NCI-H1930 (cell line): ENCODE measurements at places on chromosomes 6 and 20.

DNA sequence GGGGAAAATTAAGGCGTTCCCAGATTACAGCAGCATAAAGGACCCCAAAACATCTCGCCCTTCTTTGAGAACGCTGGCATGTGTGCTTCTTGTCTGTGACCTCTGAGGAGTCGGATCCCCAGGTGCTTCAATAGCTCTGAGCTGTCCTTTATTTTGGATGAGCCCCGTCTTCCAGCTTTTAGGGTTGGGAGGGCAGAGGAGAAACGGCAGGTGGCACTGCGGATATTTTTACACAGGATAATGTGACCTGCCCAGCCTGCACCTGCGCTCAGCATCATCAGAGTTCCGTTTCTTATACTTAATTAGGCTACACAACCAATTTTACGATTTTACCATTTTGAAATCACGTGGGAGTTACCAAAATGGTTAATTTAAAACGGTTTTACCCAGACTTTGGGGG, 147.7 kb upstream of the RPS6KA2 start:
- no peak for DNase-seq

GRCh38 chr6:119566546-119567260, 217.1 kb upstream of the MAN1A1 start:
- DNase-seq = no peak

GRCh38 chr20:24388828-24389380, 80.5 kb upstream of the SYNDIG1 start:
- no peak for DNase-seq

- DNase-seq = no peak
Measured at GRCh38 chr20:4632876-4633275, 88.8 kb upstream of the PRND start.

- DNase-seq = no peak
Measured at GRCh38 chr6:72653026-72653425, 31.2 kb downstream of the KCNQ5 start.

- DNase-seq = no peak
Measured at GRCh38 chr20:63114006-63114692, 101.8 kb downstream of the YTHDF1 start.

DNA sequence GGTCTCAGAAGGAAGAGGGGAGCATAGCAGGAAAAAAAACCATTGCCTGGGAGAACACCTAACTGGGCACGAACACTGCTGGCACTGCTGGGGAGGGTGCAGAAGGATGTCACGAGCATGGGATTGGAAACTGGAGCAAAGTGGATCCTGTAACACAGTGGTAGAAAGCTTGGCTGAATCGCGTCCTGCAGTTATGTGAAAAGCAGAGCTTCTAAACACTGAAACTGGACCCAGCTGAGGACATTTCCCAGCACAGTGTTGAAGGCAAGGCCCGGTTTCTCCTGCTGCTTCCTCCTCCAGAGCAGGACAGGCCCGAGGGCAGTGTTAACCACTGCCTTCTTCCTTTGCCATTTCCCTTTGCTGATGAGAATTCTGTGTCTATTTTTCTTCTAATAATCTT, 6.7 kb downstream of the APMAP start:
- no peak for DNase-seq

DNA sequence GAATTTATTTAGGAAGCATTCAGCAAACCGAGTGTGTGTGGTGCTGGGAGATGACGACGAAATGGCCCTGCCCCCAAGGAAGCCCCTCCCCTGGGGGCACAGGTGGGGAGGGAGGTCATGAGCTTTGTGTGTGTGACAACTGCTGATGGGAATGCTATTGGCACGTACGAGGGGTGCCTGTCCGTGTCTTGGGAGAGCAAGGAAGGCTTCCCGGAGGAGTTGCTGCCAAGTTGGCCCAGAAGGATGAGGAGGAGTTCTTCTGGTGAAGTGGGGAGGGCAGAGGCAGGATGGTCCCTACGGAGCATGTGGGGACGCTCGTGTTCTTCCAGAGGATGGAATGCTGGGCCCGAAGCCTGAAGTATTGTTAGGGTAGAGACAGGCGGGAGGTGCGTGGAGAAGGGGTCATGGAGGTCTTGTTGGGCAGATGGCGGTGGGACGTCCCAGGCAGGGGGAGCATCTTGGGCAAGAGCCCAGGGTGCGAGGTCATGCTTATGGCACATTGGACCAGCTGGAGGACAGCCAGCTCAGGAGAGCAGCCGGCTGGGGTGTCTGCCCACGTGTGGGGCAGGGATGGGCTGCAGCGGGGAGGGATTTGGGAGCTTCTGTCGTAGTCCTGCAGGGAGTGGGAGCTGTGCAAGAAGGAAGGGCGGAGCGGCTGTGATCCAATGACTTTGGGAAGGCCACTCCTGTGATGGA, 46.1 kb downstream of the SYNJ2 start:
- DNase-seq = no peak

DNA sequence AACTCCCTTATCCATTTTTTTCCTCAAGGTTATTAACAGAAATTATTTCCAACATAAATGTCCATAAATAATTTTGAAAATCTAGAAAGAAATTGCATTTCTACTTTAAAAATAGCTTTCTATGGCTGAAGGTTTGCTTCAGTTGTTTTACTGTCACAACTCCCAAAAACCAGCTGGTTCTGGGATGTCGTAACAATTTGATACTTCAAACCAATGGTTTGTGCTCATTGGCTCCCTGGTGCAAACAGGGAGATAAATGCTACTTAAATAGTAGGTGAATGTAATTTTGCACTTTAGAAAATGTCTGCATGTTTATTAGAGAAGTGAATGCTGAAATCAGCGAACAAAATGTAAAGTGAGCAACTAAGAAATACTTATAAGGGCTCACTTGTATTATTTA, 31.1 kb downstream of the LAMA2 start:
- DNase-seq = no peak

DNA sequence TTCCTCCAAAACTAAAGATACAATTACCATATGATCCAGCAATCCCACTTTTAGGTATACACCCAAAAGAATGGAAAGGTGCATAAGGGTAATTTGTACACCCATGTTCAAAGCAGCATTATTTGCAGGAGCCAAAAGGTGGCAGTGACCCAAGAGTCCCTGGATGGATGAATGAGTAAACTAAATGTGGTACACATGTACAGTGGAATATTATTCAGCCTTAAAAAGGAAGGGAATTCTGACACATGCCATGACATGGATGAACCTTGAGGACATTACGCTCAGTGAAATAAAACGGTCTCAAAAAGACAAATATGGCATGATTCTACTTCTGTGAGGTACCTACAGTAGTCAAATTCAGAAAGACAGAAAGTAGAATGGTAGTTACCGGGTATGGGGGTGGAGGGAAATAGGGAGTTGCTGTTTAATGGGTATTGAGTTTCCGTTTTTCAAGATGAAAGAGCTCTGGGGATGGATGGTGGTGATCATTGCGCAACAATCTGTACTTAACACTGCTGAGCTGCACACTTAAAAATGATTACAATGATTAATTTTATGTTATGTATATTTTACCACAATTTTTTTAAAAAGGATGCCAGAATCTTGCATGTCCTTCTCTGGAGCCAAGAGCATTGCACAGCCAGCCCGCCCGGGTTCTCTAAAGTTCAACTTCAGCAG, 518.9 kb upstream of the JARID2 start:
- no peak for DNase-seq

DNA sequence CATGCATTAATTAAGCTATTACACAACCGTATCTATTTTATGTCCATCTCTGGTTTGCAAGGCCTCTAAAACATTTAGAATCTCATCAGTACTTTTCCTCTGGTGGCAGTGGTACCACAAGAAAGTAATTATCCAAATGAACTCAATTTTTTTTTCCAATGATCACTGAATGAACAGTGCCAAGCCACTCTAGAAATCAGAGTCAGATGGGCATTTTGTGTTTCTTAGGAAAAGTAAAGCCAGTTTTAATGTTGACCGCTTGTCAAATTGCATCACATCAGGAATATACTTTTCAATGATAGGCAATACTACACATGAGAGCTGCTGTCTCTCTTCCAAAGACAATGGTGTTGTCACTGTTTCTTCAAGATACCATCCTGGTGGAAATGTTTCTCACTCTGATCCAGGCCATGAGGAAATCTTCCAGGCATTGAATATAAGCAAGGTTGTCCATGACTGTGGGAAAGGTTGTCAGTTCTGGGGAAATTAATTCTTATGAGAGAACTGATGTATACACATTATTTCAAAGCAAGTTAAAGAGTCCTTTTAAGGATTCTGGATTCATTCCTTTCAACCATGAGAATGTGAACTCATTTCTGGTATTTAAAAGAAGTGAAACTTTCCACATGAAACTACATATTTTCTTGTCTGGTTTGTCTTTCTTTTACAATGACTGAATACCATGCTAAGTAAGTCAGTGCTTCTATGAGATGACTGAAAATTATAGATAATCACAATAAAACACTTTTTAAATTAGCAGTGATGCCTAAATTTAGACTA, 108.8 kb upstream of the TCF21 start:
- no peak for DNase-seq
